Common myeloid progenitor, CD34-positive (primary cell): ENCODE measurements at places on chromosomes 4 and X.

DNA sequence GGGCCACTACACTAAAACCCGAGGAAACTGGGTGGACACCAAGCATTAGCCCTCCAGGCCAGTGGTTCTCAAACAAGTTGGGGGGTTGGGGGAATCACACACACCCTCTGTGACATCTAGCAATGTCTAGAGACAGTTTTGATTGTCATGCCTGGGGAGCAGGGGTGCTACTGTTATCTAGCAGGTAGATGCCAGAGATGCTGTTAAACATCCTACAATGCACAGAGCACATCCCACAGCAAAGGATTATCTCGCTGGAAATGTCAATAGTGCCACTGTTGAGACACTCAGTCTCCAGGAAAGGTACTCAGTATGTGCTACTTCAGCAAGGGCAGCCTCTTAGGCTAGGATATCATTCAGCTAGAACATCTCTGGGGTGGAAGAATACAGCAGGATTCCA is 1.3 kb downstream of the SMC1A start:
- no peak for DNase-seq

GRCh38 chr4:108890484-108890881 is 127.6 kb upstream of the ETNPPL start:
- DNase-seq = no peak

DNA sequence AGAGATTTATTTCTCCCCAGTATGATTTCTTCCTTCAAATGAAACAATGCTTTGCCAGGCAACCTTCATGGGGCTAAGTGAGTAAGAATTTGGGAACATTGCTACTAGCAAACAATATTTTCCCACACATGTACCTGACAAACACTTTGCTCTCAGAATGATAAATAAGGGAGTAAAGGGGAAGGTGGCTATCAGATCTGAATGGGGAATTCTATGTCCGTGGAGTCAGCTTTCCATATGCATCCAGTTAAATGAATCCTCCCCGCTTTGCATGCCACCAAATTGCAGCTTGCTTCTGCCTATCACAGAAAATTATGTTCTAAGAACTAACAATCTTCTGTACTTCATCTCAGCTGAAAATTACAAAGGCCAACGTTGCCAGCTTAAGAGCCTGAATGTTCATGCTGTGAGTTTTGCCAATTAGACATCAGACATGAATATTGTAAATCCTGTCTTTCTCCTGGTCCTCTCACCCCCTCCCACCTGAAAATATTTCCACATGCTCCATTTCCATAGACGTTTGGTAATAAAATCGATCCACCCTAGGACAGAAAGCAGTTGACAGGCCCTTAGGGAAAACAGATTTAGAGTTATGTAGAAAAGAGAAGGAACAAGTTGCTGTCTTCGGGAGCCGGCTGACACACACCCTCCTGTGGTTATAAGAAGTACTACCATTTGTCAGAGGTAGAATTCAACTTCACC is 6.3 kb downstream of the MEPE start:
- peak; percentile 63 for DNase-seq

DNA sequence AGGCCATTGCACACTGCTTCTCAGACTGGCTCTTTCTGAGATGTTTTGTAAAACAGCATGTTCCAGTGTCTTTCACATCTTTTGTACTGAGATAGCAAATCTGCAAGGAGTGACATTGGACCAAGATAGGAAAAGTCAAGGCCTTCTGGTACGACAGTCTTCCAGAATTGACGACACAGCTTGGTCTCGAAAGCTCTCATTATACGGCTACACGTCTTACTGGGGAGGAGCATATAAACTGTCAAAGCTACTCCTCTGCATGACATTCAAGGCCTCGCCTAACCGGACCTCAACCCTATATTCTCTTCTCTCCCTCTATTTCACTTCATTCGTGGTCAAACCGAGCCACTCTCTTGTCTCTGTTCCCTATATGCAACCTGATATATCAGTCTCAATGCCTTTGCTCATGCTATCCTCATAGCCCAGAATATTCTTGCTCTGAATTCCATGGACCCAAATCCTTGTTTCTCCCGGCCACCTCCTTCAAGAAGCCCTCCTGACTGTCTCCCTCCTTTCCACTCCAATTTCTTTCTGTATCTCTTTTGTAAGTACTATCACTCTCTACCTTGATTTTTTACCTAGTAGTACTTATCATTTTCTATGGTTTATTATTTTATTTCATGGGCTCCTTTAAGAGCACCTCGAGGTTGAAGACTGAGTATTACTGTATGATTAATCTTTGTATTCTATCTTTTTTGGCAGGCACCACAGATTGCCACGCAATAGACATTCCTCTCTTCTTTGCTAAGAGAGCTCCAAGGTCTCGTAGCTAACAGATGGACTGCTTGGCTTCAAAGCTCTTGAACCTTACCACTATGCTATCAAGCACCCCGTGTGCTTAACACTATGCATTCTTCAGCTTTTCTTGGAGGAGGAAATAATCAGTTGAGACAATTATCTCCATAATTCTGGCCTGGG is 35.1 kb downstream of the RBM47 start:
- DNase-seq = no peak

- DNase-seq = no peak
These were observed 60.9 kb downstream of the SEC24B start for GRCh38 chr4:109494563-109494962.

- DNase-seq = no peak
These were observed 31.7 kb upstream of the MFAP3L start for GRCh38 chr4:170057866-170058265.

- no peak for DNase-seq
These were observed 133.0 kb downstream of the SHROOM4 start for GRCh38 chrX:50680990-50681389.

DNA sequence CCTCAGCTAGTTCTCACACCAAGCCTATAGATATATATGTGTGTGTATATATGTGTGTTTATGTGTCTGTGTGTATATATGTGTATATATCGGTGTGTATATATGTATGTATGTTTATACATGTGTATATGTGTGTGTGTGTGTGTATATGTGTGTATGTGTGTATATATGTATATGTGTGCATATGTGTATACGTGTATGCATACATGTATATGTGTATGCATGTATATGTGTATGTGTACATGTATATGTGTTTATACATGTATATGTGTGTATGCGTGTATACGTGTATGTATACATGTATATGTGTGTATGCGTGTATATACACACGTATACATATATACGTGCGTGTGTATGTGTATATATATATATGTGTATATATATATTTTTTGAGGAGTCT is 18.3 kb downstream of the GTPBP6 start:
- no peak for DNase-seq

DNA sequence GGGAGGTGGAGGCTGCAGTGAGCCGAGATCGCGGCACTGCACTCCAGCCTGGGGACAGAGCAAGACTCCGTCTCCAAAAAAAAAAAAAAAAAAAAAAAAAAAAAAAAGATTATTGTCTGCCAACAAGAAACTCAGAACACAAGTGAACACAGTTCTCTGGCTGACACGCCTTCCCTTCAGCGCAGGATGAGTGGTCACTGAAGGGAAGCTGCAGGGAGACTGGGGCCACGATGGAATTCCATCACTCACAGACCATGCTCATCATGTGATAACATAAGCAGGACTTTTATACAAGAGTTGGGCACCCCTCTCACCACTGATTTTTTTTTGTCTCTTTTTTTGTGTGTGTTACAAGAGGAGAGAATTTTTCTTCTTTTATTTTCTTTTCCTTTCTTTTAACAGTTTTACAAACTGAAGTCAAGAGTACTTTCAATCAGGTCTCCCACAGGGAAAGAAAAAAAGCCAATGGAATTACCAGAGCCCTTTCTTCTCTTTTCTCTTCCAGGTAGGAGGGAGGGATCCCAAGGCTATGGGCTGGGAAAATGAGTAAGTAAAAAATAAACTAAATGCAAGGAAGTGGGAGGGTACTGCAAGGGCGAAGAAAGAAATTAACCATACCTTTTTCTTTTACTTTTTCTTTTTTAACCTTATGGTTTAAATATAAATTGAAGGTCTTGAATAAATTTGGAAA is 435.6 kb downstream of the GPM6A start:
- no peak for DNase-seq

DNA sequence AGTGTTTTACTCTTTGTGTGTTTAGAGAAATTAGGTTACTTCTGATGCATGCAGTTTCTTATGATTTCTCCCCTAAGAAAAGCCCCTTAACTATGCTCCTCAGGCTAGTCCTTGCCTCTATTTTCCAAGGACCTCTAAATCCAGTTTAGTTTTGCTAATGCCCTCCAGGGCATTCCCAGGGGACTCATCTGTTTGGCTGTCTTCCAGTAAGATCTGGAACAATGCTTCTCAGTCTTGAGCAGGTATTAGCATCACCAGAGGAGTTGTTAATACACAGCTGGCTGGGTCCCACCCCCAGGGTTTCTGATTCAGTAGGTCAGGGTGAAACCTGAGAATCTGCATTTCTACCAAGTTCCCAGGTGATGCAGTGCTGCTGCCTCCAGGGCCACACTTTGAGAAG is 56.9 kb downstream of the OTC start:
- no peak for DNase-seq

GRCh38 chr4:128538111-128538882 is 250.7 kb upstream of the PGRMC2 start:
- DNase-seq = no peak

DNA sequence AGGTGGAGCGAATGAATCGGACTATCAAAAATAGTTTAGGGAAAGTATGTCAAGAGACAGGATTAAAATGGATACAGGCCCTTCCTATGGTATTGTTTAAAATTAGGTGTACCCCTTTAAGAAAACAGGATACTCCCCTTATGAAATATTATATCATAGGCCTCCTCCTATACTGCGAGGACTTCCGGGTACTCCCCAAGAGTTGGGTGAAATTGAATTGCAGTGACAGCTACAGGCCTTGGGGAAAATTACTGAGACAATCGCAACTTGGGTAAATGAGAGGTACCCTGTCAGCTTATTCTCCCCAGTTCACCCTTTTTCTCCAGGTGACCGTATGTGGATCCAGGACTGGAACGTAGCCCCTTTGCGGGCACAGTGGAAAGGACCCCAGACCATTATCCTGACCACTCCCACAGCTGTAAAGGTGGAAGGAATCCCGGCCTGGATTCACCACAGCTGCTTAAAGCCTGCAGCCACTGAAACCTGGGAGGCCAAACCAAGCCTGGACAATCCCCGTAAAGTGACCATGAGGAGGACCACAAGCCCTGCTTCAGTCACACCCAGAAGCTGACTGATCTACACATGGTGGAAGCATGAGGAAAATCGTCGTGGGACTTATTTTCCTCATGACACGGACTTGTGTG is 1138.1 kb downstream of the ARAP2 start:
- DNase-seq = no peak

DNA sequence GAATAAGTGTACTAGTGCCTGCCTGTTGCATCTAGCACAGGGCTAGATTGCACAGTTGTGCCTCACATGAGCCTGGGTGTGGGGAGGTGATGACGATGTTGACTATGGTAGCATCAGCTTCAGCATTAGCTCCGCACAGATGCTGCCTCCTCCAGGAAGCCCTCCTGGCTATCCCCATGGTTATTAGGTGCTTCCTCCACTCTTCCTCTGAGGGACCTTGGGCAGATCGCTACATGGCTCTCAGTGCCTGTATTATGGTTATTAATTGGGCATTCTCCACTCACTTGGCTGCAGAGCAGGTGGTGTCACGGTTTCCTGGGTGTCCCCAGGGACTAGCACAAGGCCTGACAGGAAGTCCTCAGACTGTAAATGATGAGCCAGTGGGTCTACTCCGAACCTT is 325.6 kb downstream of the ARHGAP10 start:
- DNase-seq = no peak

GRCh38 chrX:50812995-50813842 is 775 bp downstream of the SHROOM4 start:
- peak; percentile 23 for DNase-seq

- DNase-seq = no peak
These were observed 39.3 kb downstream of the NSUN7 start for GRCh38 chr4:40789031-40789430.

GRCh38 chr4:184292877-184293276 is 75.2 kb upstream of the ENPP6 start:
- DNase-seq = no peak

GRCh38 chr4:100657187-100657586 is 139.4 kb upstream of the EMCN start:
- DNase-seq = no peak

DNA sequence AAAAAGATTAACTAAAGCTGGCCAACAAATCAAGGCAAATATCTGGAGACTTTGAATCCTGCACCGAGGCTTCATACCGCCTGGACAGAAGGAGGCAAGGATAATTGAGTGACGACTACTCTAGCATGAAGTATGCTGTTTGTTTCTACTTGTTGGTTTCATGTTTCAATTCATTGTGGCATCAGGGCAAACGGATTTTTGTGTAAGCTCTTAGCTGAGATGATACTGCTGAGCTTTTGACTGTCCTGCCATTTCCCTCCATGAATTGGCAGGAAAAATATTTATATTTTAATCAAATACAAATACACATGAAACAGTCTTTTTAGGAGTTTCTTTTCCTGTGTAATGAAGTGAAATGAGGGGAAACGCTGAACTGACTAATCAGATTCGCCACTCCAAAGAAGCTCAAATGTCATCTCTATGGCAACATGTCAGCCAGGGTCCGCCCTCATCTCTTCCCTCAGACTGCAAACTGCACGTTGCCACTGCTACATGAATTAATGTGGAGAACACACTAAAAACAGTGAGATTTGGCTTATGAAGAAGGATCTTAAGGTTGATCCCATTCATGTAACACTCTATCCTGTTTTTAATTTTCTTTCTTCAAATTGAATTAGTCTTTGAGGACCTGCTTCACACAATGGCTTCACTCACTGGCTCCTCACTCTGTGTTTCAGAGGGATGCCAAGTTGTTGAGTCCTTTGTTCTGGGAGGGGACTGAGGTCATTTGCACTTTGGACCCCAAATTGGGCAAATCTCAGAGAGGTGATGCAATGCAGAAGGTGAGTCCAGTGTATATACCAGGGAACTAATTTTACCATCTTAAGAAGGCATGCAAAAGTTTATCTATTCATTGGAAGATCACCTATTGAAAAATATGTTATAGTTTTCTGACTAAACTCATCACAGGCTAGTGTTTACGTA is 149.6 kb upstream of the MID1 start:
- no peak for DNase-seq

- peak; percentile 2 for DNase-seq
These were observed 3.4 kb upstream of the ZRSR2 start for GRCh38 chrX:15786915-15787314.

DNA sequence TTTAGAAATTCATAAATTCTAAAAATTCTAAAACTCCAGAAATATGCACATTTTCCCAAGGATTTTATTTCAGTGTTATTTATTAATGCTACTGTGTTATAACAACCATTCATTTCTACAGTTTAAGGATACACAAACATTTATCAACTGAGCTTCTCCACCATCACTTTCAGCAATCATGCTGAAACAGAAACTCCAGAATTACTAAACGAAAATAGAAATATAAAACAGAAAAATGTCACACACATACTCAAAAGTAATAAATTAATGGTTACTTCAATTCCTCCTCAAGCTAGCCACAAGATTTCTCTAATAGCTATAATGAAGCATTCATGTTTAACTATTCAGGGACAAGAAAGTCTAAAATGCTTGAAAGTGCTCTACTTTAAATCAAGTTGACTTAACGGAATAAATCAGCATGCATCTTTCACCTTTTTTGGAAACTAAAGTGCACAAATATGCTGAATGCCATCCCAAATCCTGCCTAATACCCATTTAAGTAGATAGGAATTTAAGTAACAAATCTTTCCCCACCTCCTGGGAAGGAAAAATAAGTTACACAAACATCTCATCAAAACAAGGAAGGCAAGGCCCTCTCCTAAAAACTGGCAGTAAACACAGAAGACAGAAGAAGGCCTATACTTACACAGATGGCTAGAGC is 563 bp downstream of the FAM13A start:
- DNase-seq = no peak

- no peak for DNase-seq
These were observed 12.7 kb downstream of the GAB3 start for GRCh38 chrX:154738011-154738738.

- DNase-seq = peak; percentile 15
These were observed 56.4 kb upstream of the SPANXN1 start for GRCh38 chrX:145190801-145191389.
